ENCODE measurements at places on chromosomes 16 and 17.
A peak's percentile ranks its signal among the peaks of the same experiment; 100 is the strongest.

GRCh38 chr16:55225972-55226542, 97.9 kb upstream of the IRX6 start:
- DNase-seq, result no peak

DNA sequence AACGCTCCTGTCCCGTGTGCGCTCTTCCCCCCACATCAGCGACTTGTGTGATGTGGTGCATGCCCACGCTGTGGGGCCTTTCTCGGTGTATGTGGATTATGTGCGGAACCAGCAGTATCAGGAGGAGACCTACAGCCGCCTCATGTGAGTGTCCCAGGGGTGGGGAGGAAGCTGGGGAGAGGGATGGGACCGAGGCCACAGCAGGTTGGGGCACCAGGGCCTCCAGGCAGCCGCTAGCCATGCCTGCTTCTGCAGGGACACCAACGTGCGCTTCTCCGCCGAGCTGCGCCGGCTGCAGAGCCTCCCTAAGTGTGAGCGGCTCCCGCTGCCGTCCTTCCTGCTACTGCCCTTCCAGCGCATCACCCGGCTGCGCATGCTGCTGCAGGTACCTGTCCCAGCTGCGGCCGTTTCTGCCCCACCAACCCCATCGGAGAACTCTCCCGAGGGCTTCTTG, 5.8 kb downstream of the ARHGEF15 start:
- no peak for DNase-seq

GRCh38 chr16:87271256-87271655, 45.9 kb downstream of the C16orf95 start:
- DNase-seq, result no peak

DNA sequence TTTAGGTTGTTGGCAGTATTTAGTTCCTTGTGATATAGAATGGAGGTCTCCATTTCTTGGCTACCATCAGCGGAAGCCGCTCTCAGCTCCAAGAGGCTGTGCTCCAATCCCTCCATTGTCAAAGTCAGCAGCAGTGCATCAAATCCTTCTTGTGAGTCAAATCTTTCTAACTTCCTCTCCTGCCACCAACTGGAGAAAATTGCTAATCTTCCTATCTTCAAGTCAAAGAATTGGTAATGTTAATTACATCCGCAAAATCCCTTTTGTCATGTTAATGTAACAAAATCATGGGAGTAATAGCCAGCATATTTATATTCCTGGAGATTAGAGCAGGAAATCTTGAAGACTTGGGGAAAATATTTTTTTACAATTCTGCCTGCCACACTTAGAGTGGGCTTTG, 436.4 kb upstream of the DYNLRB2 start:
- no peak for DNase-seq

GRCh38 chr17:42389899-42390298, 1.7 kb upstream of the STAT3 start:
- no peak for DNase-seq

DNA sequence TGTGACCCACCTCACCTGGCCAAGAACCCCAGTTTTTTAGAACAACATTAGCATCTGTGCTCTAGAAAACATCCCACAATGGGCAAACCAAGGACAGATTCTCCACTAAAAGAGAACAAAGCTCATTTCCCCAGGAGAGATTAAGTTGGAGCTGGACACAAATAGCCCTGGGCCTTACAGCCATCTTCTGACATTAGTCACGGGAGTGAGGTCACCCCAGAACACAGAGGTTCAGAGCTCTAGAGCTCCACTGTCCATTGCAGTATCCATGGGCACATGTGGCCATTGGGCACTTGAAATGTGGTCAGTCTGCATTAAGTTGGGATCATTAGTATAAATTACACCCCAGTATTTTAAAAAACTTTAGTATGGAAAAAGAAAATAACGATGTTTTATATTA, 47.6 kb upstream of the RBBP6 start:
- DNase-seq, result no peak

DNA sequence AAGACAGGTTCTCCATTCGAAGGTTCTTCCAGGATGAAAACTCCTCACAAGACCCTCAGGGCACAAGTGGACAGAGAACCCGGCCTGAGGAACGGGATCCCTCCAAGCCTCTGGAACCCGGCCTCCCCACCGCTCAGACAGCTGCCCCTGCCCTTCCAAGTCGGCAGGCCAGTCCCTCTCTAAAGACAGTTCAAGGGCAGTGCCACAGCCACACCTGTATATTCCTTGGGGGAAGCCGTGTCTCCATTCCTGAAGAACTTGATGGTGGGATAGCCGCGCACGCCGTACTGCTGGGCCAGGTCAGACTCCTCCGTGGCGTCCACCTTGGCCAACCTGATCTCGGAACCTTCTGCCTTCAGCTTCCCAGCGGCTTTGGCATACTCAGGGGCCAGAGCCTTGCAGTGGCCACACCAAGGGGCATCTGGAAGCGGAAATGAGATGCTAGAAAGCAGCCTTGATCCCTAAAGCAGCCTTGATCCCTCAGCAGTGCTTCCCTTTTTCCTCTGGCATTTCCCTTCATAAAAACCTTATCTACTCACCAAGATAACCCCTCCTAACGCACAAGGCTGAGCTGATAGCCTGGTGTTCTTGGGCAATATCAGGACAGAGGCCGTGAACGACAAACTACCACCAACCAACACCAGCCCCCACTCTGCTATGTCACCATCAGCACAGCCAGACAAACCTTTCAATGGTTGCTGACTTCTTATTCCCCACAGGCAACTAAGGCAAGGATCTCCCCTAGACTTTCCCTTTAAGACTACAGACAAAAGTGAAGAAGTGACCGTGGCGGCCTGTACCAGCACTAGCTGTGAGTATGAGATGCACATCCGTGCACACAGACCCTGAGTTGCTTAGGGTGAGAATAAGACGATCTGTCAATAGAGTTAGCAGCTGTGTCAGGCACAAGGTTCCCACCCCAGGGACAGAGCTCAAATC, 1.1 kb downstream of the P4HB start:
- no peak for DNase-seq

DNA sequence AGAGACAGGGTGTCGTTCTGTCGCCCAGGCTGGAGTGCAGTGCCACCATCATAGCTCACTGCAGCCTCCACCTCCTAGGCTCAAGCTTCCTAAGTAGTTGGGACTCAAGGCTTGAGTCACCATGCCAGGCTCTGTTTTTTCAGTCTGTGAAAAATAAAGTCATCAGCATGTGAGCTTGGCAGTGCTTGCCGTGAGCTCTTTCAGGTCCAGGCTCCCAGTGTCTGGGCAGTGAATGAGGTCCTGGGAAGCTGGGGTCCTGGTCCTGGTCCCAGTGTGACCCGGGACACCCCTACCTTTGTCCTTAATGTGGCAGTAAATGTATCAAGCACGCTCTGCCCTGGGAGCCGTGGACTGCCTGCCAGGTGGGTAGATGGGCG, 22.9 kb upstream of the RPL13 start:
- no peak for DNase-seq

DNA sequence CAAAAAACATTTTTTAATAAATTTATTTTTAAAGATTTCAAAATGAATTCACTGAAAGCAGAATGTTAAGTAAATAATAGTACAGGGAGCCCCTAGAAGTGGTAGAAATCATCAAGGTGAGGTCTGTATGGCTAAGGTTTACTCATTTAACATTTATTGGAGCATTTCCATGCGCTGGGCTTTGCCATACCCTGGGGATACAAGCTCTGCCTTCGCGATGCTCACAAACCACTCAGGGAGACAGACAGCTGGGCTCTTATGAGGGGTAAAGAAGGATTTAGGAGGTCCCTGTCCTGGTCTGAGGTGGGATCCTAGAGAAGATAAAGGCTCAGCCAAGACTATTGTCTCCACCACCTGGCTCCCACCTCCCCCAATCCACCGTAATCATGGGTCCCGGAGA, 11.3 kb upstream of the LPCAT2 start:
- DNase-seq, result no peak

- DNase-seq, result no peak
Measured at GRCh38 chr17:37820995-37821713, 76.3 kb upstream of the HNF1B start.

- no peak for DNase-seq
Measured at GRCh38 chr17:63132459-63132911, 166.4 kb downstream of the TANC2 start.

GRCh38 chr16:53083119-53083518, 28.3 kb downstream of the CHD9 start:
- DNase-seq, result no peak

DNA sequence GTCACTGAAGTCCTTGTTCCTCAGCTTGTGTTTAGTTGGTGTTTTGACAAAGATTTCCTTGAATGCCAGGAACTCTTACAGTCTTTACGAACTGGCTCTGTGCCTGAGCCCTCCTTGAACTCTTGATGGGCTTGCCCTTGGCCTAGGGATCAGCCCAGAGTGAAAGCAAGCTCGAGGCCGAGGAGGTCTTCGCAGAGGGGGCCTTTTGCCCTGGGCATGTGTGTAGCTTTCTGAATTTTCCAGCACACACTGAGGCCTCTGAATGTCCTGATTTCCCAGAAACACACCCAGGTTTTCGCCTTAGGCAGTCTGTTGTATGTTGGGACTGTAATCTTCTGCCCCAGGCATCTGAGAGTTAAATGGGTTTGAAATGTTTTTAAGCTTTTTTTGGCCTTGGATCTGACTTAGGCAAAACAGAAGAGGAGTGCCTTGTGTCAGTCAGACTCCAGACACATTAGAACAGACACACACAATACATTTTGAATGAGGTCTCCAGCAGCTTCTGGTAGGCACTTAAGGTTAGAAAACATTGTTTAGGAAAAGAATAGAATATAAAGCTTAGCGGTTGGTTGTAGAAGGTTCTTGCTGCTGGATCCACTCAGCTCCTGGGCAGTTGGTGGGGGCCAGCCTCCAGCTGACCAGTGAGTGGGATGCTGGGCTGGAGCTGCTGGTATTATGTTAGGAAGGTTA, 17.1 kb downstream of the FOXK2 start:
- DNase-seq, result peak; percentile 12

DNA sequence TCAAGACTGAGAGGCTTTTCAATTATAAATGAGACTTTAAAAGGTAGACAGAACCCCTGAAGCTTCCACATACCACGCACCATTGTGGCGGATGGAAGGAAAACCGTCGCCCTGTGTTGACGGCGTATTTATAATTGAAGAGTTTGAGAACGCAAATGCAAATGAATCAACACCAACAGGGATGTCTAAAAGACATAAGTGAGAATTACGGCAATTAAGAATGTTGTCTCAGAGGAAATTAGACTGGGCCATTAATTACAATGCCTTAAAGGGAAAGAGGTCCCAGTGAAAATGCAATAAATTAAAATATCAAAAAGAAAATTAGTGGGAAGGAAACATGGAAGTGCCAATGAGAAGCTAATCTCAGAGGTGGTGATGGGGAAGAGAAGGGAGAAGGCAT, 148.5 kb upstream of the XYLT1 start:
- DNase-seq, result no peak

DNA sequence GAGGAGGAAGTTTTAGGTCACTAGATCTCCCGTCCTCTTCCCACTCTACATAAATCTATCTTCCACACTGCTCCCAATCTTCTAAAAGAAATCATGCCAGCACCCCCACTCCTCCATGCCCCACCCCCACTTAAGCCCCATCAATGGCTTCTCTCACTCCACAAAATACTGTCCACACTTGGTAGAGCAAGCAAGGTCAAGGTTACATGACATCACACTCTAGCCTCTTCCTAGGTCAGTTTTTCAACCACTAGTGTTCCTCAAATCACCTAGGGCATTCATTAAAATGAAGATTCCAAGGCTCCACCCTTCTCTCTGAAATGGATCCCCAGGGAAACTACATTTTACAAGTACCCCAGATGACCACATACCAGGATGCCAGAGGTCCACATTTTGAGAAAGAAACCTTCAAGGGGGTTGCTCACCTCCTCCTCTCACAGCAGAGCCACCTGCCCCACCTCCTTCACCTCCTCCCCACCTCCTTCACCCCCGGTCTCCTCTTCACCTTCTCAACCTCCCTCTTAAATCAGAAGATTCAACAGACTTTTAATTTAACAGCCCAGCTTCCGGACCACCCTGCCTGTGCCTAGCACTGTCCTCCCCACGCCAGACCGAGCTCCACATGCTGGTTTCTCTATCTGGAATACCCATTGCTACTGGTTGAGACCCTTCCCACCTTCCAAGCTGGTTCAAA, 3.2 kb downstream of the AMFR start:
- no peak for DNase-seq

- no peak for DNase-seq
Measured at GRCh38 chr17:19911033-19911432, 43.3 kb upstream of the ULK2 start.

- peak; percentile 67 for DNase-seq
Measured at GRCh38 chr16:56277075-56277474, 85.8 kb downstream of the GNAO1 start.

DNA sequence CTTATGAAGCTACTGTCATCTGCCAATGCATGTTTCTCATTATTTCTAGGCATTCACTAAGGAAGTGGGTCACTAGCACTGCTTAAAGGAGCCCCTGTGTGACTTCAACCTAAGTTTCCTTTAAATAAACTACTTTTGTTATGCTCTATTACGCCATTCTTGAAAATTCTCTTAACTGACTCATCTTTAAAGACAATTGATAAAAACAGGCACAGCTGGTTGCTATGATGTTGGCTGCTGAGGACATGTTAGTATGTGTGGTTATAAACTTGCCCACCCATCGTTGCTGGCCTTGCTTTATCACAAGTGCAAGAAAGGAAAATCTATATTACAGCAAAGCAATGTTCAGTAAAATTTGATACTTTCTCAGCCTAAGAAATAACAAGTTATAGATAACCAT, 75.8 kb upstream of the CNTNAP4 start:
- no peak for DNase-seq

- DNase-seq, result peak; percentile 35
Measured at GRCh38 chr17:47698749-47699535, 5.0 kb downstream of the TBKBP1 start.

DNA sequence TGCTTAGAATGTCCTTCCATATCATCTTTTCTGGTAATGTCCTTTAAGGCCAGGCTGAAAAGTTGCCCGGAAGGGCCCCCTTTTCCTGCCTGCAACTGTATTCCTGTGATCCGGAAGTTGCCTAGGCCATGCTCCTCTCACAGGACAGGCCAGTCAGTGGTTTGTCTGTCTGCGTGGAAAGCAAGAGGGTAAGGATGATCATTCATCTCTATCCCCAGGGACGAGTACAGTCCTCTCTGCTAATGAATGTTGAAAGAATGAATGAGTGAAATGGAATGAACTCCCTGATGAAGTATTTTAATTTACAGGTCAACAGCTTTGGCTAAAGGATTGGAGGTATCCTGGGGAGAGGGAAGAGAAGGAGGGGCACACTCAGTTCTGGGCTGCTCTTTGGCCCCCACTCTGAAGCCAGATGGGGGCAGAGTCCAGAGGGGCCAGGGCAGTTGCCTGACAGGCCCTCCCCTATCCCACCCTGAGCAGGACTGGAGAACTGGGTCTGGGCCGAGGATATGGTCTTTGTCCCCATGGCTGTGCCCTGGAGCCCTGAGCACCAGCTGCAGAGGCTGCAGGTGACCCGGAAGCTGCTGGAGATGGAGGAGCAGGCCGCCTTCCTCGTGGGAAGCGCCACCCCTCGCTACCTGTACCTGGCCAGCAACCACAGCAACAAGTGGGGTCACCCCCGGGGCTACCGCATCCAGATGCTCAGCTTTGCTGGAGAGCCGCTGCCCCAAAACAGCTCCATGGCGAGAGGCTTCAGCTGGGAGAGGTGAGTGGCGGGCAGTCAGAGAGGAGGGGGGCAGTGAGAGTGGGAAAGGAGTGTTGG, 3.2 kb downstream of the AOC3 start:
- no peak for DNase-seq

- DNase-seq, result no peak
Measured at GRCh38 chr17:75036643-75037268, 10.0 kb downstream of the ATP5PD start.
